ENCODE measurements at places on chromosomes 3 and 15.

DNA sequence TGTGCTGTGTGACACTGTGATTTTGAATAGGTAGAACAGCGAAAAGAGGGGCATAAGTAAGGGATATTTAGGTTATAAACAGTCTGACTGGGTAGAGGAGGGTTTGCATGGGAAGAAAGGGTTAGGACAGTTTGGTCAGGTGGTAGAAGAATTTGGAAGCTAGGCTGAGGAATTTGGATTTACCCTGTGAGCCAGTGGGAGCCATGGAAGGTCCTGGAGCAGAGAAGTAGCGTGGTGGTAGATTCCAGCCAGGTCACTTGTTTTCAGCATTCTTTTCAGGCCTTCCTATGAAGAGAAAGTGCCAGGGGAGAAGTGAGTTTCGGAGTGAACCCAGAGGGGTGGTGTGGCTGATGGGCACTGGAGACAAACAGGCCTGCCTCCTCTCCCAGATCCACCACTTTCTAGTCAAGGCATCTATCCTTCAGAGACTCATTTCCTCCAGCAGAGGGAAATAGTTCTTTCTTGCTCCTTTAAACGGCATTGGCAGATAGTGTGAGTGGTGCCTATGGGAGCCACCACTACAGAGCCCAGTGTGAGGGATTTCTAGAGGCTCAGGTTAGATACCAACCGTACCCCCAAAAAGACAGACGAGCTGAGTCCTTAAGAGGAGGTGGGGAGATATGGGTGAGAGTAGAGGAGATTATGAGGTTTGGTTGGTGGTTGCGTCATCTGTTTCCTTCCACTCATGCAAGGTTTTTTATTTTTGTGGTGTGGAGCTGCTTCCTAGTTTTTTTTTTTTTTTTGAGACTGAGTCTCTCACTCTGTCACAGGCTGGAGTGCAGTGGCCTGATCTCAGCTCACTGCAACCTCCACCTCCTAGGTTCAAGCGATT, 21.2 kb downstream of the PXK start:
- peak; percentile 35 for DNase-seq

DNA sequence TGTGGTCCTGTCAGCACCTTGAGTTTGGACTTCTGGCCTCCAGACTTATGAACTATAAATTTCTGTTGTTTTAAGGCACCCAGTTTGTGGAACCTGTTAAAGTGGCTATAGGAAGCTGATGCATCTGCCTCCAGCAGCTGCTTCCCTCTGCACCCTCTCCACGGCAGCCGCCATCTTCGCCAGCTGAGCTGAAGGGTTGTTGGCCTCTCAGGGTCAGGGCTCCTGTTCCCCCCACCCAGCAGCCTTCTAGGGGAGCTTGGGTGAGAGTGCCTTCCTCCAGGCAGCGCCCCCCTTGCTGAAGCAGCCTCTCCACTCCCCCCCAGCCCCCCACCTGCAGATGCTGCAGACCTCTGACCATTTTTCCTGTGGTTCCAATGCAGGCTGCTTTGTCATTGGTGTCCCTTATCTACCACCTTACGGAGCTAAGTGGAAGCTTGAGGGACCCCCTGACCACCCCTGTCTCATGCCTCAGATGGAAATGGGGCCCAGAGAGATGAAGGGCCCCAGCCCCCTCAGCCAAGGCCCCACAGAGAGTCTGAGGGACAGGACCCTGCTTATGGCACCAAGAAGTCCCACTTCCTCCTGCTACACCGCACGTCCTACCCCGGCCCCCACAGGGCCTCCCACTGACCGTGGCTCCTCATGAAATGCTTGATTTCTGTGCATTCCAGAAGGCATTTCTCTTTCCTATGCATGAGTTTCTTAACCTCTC, 61.4 kb upstream of the TLE3 start:
- DNase-seq, result no peak

- no peak for DNase-seq
Measured at GRCh38 chr15:99917252-99917651, 184.0 kb upstream of the LYSMD4 start.

DNA sequence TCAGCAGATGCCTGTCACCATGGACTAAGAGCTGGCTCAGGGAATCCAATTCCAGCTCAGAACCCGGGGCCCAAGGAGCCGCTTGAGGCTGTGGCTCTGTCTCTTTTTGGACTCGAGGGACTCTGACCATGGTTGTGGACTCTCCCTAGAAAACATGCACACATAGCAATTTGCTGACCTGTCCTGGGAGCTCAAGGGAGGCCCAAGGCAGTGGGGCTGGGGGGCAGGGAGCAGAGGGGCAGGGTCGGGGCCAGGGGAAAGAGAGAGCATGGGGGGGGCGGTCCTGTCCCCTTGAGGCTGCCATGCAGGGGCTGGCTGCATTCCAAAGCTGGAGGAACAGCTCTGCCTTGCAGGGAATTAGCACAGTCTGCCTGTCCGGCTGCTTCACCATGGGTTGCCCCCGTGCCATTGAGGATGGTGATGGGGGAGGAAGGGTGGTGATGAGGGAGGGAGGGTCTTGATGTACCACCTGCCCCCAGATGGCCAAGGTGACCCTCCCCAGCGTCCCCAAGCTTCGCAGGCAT, 190.1 kb downstream of the GOLGA6L6 start:
- DNase-seq, result no peak

DNA sequence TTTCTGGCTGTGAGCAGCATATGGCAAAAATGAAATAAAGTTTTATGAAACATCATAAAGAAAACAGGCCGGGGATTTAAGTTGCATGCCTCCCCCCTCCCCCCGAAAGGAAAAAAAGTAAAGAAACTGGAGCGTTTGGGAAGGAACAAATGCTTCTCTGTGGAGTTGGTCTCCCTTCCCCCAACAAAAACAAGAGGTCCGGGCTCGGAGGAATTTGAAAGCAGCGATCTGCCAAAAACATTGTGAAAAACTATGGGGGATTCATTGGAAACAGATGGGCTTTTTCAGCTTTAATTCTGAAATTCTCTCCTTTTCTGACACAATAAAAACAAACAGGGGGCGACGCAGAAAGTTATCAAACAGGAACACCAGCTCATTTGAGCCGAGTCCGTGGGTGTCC, 17.0 kb downstream of the RGMA start:
- DNase-seq, result no peak

DNA sequence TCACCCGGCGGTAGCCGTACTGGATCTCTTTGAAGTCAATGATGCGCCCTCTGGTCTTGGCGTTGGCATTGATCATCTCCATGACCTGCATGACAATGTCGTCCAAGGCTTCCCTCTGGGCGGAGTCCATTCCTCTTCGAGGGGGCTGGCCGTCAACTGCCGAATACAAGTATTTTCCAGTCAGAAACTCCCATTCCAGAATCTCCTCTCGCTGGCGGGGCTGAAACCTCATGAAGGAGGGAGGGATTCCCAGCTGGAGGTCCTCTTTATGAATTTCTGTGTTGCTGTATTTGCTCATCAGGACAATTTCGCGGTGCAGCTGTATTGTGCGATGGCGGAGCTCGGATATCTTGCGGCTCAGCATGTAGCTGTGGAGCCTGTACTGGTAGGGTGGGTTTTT, 73.4 kb downstream of the CHSY1 start:
- DNase-seq, result no peak

GRCh38 chr3:132554437-132554836, 42.6 kb upstream of the ACKR4 start:
- DNase-seq, result no peak

DNA sequence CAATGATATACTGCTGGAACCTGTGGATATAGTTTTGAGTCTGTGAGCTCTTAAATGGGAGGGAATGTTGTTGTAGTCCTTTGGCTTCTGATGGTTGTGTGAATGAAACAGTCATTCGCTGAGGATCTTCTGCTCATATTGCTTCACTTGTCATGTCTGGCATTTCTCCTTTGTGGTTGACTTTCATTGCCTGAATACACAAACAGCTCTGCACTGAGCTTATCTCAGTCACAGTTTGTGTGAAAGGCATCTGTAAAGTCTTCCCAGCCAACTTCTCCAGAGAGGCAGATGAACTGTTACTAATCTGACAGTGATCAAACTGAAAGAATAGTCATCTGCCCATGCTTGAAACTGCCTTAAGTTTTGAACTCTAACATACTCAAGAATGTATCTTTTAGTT, 59.8 kb downstream of the TMED3 start:
- DNase-seq, result peak; percentile 41

GRCh38 chr3:117748131-117748530, 1038.6 kb downstream of the TUSC7 start:
- no peak for DNase-seq

- no peak for DNase-seq
Measured at GRCh38 chr15:94346282-94346681, 114.9 kb downstream of the MCTP2 start.

DNA sequence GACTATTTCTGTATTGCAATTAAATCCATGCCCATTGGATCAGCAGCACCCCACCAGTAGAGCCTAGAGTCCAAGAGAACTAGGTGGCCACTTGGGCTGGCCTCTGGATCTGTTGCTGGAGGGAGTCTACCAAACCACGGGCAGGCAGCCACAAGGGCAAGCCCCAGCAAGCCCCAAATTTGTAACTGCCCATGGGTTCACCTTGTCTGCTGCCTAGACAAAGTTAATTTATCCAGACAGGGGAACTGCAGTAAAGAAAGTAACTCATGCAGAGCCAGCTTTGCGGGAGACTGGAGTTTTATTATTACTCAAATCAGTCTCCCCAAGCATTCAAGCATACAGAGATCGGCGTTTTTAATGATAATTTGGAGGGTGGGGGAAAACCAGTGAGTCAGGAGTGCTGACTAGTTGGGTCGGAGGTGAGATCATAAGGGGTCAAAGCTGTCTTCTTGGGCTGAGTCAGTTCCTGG, 74.0 kb upstream of the TERB2 start:
- DNase-seq, result no peak

DNA sequence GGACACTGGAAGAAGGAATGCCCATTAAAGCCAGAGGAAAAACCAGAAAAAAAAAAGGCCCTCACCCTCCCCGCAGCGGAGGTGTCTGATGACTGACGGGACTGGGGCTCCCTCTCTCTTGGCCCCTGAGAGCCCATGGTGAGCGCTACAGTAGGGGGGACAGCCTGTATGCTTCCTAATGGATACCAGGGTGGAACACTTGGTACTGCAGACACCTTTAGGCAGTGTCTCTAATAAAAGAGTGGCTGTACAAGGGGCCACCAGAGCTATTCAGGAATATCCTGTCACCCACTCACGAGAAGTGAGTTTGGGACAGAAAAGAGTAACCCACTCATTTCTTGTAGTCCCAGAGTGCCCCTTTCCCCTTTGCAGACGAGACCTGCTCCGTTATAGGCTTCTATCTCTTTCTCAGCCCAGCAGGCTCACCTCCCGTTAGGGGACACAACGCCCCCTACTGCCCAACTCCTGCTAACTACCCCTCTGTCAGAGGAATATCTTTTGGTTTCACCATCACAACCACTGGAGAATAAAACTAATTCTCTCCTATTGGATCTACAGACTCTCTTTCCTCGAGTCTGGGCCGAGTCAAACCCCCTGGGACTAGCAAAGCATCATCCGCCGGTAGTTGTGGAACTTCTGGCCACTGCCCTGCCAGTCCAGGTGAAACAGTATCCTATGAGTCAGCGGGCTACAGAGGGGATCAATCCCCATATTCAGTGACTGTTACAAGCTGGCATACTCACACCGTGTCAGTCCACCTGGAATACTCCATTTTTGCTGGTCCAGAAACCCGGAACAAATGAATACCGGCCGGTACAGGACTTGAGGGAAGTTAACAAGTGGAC, 40.8 kb downstream of the ZBTB11 start:
- peak; percentile 84 for DNase-seq

DNA sequence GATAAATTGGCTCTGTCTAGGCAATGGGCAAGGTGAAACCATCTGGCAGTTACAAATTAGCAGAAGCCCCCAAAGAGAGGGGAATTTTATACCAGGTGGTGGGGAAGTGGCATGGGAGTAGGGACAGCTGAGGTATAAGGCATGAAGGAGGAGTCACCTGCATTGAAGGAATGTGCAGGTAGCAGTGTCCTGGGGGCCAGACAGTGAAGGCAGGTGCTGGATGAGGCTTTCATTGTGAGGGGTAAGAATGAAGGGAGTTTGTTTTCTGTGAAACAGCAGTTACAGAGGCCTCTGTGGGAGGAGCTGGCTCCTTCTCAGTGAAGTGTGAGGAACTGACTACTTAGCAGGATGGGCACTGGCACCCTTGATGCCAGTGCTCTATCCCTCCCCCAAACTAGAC, 19.1 kb upstream of the PXYLP1 start:
- no peak for DNase-seq

DNA sequence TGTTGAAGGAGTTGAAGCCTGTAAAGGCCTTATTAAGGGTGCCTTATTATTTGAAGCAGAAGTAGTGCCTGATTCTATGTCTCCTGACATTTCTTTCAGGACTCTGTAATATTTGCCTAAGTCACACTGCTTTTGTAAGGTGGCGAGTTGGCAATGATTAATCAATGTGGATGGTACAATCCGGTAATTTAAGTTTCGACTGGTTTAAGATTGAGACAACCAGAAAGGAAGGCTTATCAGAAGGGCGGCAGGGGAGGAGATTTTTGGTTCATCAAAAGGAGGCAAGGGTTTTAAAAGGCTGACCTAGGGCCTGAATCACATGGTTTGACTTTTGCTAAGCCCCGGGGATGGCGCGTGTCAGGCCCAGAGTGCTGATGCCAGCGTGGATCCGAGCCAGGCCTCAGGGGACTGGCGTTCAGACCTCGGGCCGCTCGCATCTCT, 830 bp upstream of the RNF13 start:
- no peak for DNase-seq

- no peak for DNase-seq
Measured at GRCh38 chr3:71421820-71422566, 161.5 kb downstream of the FOXP1 start.

GRCh38 chr3:16467393-16467792, 46.1 kb downstream of the RFTN1 start:
- DNase-seq, result no peak

GRCh38 chr15:74844319-74845207, 1.6 kb upstream of the ULK3 start:
- DNase-seq, result peak; percentile 12

GRCh38 chr3:82157952-82158351, 396.5 kb upstream of the GBE1 start:
- DNase-seq, result no peak

GRCh38 chr15:51331141-51331540, 7.3 kb downstream of the CYP19A1 start:
- no peak for DNase-seq

- peak; percentile 80 for DNase-seq
Measured at GRCh38 chr3:158539414-158540014, 31.5 kb upstream of the MLF1 start.

DNA sequence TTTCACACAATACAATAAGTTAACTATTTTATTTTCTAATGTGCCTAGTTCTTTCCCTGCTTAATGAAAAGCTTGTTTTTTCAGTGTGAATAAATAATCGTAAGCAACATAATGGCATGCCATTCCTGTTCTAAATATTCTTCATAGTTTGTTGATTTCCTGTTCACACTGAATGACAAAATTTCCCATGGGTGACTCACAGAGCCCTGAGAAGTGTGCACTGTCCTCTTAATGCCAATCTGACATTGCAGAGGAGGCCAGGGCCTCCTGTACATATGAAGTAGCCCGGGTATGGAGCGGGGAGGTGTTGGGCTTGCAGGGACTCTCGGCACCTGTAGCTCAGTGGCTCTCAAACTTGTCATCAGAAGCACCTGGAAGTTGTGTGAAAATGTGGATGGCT, 24.3 kb downstream of the CCR3 start:
- no peak for DNase-seq

- no peak for DNase-seq
Measured at GRCh38 chr3:43970920-43971319, 270.8 kb upstream of the TOPAZ1 start.
